NCI-H187 treated with DMSO at 0.1 percent for 48 hours (cell line): ENCODE measurements at places on chromosomes 2 and 18.

DNA sequence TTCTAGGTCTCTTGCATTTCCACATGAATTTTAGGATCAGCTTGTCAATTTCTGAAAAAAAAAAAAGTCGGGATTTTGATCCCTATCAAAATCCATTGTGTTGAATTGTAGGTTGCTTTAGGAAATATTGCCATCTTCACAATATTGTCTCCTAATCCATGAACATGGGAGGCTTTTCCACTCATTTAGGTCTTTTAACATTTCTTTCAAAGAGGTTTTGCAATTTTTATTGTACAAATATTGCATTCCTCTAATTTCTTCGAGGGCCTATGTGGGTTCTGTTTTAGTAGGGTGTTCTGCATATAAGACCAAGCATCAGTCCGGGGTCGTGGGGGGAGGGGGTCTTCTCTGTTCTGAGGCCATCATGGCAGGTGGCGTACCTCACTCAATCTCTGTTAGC lies 725 bp upstream of the LAMA3 start:
- no peak for DNase-seq

DNA sequence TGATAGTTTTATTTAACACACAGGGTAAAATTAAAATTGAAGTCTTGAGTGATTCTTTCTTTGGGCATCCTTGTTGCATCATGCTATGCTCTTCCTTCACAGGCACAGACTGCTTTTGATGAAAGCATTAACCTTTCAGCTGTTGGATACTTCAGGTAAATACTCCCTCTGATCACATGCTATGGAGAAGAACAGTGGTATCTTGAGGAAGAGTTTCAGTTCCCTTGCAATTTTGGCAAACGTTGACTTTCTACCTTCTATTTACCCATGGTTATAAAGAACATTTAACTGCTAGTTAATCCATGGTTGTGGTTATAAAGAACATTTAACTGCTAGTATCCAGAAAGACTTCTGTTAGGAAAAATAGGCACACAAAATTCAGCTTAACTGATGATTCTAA lies 75.7 kb downstream of the AOX1 start:
- DNase-seq: no peak

DNA sequence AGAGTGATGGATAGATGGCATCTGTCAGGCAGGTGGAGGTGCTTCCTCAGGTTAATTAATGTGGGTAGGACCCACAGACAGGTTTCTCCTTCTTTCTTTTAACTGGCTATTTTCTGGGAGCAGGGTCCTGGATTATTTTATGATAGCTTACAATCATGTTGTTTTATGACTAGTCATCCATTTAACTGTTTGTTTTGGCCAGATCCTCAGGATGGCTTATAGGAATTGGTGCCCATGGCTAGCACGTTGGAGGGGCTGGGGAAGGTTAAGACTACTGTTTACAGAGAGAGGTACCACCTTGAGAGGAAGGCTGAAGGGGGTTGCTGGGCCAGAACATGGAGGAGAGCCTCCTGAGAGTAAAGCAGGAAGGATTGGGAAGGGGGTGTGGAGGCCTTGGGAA lies 78.0 kb upstream of the MGAT5 start:
- DNase-seq: no peak

GRCh38 chr2:109736177-109736827 lies 57.8 kb upstream of the RGPD5 start:
- DNase-seq: no peak

DNA sequence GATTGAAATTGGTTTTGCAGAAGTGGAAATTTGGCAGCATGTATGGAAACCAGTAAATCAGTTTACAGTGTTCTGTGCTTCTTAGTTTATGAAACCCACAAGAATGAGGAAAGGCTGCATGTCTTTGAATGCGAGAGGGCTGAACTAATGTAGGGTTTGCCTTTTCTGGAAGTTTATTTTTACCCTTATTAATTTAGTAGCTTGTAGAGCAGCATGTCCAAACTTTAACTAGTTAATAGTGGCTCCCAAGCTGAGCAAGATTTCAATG lies 50.4 kb downstream of the LDLRAD4 start:
- DNase-seq: no peak

DNA sequence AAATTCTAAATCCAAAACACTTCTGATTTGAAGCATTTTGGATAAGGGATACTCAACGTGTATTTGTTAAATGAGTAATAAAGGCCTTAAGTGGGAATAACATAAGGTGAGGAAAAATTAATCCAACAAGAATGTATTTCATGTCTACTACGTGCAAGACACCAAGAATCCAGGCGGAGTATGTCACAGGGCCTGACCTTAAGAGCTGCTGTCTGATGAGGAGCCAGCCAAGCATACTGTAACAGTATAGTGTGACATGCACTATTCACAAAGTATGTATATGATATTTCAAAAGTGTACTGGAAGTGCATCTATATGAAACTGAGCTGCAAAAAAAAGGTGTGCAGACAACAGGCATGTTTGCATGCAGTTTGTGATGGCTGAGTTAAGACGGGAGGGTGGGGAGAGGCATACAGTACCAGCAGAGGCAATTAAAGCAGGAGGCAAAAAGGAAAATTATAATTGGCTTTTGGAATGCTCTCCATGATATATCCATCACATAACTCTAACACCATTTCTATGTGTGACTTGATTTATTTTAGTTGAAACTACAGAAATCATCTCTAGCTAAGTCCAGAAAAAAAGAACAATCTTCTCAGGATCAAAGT lies 18.2 kb downstream of the IWS1 start:
- DNase-seq: no peak

GRCh38 chr2:158191076-158191895 lies 89.6 kb downstream of the UPP2 start:
- DNase-seq: no peak

DNA sequence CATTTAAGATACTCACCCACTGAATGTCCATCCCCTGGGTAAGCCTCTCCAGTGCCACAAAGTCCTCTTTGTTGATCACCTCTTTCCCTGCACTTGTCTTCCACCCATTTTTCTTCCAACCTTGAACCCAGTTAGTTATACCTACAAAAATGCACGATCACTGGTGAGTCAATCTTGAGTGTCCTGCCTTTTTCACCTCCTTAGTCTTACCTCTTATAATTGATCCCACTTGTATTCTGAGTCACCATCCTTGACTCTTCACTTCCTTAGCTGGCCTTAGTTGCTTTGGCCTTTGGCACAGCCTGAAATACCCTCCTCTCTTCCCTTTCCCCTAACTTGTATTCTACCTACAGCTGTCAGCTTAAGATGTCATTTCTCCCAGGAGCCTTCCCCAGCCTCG lies 10.2 kb downstream of the RNASEH1 start:
- DNase-seq: no peak

- DNase-seq: no peak
Observed at GRCh38 chr2:42046819-42047487, 868 bp upstream of the PKDCC start.

DNA sequence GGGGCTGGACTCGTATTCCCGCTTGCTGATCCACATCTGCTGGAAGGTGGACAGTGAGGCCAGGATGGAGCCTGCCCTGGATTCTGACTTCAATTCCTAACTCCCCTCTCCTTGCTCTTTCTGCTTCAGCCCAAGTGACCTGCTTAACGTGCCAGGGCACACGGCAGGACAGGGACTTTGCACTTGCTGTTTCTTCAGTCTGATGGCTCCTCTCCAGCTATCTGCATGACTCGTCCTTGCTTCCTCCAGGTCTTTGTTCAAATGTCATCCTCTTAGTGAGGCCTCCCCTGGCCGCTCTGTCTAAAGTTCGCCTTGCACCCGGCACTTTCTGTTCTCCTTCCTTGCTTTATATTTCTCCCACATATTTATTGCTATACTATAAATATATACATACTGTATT lies 357.6 kb downstream of the MTX2 start:
- DNase-seq: no peak

GRCh38 chr2:168185583-168186274 lies 61.7 kb downstream of the STK39 start:
- no peak for DNase-seq

GRCh38 chr2:123696021-123696420 lies 329.1 kb upstream of the CNTNAP5 start:
- no peak for DNase-seq

DNA sequence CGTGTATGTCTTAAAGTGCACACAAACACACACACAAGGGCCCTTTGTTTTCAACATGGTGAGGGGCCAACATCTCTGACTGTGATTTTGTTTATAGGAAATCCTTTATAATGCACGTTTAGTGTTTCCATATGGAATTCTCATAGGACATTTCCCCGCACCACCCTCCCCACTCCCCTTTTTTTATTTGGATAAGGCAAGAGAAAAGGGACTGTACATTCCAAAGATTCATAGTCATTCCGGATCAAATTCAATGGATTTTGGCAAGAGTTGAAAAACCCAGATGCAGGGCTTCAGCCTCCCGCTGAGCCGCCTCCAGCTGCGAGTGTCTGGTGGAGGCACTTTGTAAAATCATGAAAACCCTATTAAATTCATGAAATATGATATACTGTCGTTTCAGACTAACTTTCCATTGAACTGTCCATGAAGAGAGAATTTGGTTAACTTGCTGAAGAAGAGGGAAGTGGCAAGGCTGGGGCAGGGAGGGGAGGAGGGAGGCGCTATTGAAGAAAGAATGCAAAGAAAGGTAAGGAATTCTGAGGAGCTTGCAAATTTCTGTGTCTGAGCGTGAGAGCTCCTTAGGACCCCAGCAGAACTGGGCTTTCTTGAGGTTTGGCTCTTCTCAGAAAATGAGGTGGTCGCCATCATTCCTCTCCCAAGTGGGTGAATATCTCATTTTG lies 25.8 kb upstream of the SLC14A2 start:
- DNase-seq: no peak
